ENCODE measurements at places on chromosomes 5 and 9.
A peak's percentile ranks its signal among the peaks of the same experiment; 100 is the strongest.

- DNase-seq = no peak
Measured at GRCh38 chr5:54821445-54822323, 163.7 kb downstream of the ESM1 start.

GRCh38 chr5:86532429-86532828 lies 85.3 kb upstream of the COX7C start:
- DNase-seq = no peak

GRCh38 chr9:5671711-5672353 lies 42.9 kb downstream of the RIC1 start:
- DNase-seq = peak; percentile 1

DNA sequence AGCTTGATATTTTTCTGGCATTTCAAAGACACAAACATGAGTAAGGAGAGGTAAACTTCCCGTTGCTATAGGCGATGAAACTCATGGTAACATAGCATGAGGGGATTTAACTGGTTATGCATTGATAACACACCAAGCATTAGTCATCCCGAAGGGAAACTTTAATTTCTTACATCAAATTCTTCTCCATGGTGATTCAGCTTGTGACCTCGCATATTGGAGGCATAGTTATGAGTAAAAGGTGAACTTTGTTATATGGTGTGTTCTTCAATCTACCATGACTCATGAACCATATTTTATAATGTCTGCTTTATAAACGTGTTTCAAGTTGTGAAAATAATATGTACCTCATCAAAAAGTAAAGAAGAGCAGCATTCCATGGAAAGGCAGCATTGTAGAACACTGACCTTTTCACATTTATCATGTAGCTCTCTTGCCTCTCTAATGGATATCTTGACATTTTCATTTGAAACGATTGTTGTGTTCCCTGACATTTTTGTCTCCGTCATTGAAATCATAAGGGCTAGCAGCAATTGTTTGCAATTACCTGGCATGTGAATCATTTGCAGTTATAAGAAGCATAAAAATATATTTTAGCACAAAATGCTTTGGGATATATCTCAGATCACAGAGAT lies 491.8 kb downstream of the ANXA1 start:
- DNase-seq = no peak

DNA sequence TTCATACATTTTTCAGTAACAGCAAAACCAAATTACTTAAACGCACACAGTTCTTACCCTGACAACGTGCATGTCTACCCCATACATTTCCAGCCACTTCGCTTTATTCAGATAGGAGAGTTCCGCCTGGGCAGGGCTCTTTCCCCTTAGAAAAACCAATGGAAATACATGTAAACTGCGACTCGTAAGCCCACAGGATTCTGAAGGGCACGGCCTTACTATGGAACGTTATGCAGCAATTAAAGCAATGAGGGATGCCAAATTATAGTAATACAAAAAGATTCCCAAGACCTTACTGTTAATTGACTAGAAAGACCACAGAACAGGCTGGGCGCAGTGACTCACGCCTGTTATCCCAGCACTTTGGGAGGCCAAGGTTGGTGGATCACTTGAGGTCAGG lies 64.5 kb downstream of the EPB41L4B start:
- no peak for DNase-seq

GRCh38 chr5:119290607-119291006 lies 65.2 kb upstream of the TNFAIP8 start:
- no peak for DNase-seq

DNA sequence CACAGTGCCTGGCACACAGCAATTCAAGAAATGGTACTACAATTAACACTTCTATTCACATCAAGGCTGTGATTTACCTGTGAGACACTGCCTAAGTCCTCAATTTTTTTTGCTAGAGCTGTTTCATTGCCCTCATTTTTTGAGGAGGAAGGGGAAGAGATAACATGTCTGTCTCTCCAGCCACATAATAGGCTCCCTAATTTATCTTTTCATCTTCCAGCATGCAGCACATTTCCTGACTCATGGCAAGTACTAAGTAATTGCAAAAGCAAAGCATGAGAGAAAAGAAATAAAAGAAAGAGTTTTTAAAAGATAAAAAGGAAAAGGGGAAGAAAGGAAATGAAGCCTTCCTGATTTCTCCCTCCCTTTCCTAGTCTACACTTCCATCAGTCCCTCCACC lies 26.9 kb upstream of the RNF38 start:
- DNase-seq = no peak

DNA sequence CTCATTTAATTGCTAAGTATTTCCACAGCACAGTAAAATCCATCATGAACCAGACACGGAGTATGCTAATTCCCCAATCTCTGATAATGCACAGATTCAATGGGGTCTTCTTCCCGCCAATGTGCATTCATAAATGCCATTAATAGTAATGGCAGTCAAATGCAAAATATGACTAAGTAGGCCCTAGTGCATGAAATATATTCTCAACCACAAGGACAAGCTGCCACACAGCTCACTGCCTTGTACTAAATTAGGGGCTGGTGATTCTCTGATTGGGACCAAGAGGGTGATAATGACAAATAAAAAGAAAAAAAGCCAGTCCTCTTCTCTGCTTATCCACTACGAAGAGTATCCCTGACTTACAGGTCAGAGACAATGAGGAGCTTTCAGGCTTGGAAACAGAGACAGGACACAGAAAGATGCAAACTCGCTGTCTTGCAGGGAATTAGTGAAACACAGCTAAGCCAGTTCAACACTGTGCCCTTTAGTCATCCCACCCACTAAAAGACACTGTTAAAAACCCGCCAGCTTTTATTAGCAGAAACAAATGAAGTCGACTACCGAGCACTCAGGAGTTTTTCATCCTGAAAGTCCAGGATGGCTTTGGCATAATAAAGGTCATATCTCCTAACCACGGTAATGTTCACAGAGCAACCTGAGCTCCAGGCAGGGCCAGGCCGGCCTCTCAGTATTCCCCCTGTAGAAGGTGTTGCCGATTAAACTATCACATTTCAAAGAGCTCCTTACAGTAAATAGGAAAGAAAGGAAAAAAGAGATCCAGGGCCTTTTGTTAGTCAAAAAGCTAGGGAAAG lies 148.1 kb downstream of the EBF1 start:
- no peak for DNase-seq

DNA sequence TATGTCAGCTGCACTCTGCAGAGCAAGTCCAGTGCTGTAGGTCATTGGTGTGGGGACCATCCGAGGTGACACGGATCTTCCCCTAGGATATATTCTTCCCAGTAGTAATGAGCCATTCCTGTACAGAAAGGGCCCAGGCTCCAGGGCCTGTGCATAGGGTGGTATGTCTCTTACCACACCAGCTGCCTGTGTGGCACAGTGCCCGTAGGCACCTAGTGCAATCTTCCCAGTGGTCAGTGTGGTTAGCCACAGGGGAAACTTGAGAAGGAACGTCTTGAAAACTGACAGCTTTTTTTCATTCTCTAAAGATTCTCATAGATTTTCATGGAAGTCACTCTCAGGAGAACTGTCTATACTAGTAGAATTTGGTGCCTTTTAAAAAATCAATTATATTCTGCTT lies 39.8 kb downstream of the CYSTM1 start:
- no peak for DNase-seq

- DNase-seq = no peak
Measured at GRCh38 chr9:135570456-135570855, 8.9 kb downstream of the PAEP start.

DNA sequence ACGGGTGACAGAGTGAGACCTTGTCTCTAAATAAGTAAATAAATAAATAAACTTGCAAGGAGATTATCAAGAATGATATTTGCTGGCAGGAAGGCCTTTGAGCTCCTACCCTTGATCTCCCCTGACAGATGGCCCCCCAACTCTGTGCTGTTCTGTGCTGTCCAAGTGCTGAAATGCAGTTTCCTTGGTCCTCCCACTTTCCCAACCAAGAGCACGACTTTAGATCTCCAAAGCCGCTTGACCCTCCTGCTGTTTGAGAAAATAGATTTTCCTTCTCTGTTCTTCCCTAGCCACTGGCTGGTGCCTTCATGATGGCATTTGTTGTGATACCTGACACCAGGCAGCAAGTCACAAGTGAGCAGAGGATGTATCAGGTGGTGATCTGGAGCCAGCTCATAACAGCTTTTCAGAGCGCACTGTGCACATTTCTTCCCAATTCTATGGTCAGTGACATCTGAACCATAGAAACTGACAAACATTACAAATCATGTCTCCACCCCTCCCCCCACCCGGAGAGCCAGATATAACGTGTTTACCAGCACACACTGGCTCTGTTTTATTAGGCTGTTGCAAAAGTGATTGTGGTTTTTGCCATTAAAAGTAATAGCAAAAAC lies 80.0 kb upstream of the PUM3 start:
- DNase-seq = no peak

Data from NCI-H1105 (cell line).